ENCODE measurements at places on chromosomes 1 and 21.

- no peak for DNase-seq
Measured at GRCh38 chr1:153786038-153786790, 11.0 kb downstream of the SLC27A3 start.

GRCh38 chr1:78170859-78171258, 125.1 kb downstream of the GIPC2 start:
- DNase-seq, result no peak

DNA sequence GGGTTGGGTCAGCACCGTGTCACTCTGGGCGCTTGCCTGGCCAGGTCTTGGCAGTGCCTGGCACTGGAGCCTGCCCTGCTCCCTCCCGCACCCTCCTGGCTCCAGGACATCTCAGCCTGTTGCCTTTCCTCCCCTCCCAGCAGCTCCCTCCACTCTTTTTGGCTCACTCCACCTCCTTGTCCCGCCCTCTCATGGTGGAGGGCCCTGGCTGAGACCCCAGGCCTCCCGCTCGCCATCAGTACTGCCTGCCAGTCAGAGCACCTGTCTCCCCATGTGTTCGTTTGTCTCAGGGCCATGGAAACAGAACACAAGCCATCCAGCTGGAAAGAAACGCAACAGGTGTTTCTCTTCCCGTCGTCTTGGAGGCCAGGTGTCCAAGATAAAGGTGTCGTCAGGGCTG, 61.0 kb downstream of the B3GALT5 start:
- no peak for DNase-seq

GRCh38 chr1:95742591-95743089, 508.6 kb downstream of the RWDD3 start:
- no peak for DNase-seq

DNA sequence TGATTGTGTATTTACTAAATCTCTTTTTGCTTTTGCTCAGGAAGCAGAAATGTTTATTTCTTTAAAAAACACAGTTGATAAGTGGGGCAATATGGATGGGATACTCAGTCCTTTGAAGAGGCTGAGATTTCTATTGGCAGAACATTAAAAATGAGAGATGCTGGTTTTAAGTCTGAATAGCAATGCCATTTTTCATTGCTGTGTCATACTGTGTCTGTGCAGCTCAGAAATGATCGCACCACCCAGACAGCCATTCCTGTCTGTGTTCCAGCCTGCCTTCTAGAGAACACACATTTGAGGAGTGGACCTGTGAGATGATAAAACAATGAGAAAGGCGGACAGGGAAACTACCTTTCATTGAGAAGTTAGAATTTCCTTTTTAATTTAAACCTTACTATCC, 231.2 kb upstream of the USP24 start:
- DNase-seq, result no peak

GRCh38 chr21:46100020-46100419, 2.1 kb downstream of the COL6A2 start:
- no peak for DNase-seq

DNA sequence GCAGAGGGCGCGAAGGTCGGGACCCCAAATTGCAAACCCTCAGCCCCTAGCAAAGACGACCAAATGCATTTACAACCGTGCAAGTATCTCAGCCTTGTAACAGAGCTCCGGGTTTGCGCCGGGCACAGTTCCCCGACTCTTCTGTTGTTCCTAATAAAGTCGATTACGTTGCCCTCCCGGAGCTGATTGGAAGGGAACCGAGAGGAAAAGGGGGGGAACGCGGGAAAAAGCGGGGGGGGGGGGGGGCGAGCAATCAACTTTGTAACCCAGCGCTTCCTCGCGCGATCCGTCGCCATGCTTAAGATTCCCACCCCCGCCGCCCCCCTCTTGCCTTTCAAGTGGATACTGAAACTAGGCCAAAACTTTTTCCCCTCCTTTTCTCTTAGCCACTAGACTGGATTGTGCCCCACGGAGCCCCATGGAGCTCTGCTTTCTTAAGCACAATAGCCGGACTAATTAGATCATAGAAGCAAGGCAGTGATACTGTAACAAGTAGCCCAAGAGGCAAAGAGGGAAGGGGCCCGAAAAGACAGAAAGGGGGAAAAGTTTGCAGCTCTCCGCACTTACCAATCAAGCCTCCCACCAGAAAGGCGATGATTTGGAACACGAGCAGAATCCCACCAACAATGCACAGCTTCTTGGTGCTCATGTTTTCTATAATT, 565 bp downstream of the WLS start:
- DNase-seq, result no peak

DNA sequence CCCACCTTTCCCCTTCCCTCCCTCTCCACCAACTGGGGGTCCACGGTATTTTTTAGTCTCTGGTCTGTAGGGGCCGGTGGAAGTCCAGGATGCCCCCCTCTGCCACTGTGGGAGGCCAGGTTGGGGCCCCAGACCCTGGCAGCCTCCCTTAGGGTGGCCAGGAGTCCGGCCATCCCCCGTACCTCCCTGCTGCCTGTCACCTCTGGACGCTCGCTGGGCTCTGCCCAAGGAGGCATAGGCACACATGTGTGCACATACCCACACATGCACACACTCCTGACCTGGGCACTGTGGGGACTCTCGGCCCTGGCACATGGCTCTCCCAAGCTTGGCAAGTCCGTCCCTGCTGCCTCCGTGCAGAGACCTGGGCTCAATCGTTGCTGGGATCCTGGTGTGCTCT, 53.0 kb downstream of the DISP3 start:
- DNase-seq, result no peak

- no peak for DNase-seq
Measured at GRCh38 chr1:150186789-150187559, 37.3 kb downstream of the PLEKHO1 start.

- DNase-seq, result no peak
Measured at GRCh38 chr1:170967042-170967910, 31.9 kb downstream of the MROH9 start.

DNA sequence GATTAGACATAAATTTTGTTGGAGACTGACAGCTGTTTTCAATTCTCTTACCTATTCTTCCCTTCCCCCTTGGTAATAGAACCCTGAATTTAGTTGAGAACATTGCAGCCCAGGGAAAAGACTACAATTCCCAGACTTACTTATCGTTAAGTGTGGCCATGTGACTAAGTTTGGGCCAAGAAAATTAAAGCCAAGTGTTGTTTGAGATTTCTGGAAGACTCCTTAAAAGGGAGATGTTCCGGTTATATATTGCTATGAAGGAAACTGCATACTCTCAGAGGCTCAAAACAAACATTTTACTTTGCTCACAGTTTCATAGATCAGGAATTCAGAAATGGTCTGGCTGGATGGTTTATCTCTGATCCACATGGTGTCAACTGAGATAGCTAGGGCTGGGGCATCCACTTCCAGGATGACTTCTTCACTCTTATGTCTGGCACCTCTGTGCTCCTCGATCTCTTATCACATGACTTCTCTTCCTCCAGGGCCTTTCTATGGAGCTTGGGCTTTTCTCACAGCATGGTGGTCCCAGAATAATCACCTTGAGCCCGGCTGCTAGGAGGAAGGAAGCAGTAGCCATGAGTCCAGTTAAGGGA, 22.4 kb upstream of the CD34 start:
- no peak for DNase-seq

Data from stimulated activated CD8-positive, alpha-beta memory T cell treated with anti-CD3 and anti-CD28 coated beads, Interleukin-12 subunit alpha, Interleukin-12 subunit beta, amount 100 ng/mL, for 1 hour (primary cell).